PC-9 (cell line): ENCODE measurements at places on chromosomes 1 and 21. TPM values are rescaled to one million over a fixed set of nuclear protein-coding genes. Genes with fewer than 3 reads are reported as not detected.

GRCh38 chr21:41442481-41443186 is 16.6 kb downstream of the MX1 start:
- H3K27me3 ChIP-seq, result no peaks in the 10 kb centered on the region
- no peak overlapping the region for H3K27ac ChIP-seq
- no peaks in the 10 kb centered on the region for H3K36me3 ChIP-seq
- no peak for DNase-seq
- no peak overlapping the region for H3K4me3 ChIP-seq

DNA sequence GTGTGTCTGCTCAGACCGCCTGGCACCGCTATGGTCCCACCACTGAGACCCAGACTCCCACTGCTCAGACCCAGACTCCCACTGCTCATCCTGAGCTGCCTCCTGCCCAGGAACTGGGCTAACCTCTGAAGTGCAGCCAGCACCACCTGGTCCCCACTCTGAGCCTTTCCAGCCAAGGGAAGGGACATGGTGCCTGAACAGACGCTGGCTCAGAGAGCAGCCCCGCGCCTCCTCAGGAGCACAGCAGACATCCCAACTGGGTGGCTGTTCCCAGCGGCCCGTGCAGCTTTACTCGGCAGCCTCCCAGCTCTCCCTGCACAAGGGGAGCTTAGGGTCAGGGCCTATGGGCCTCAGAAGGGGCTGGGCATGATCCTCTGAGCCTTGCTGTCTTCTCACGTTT is 27.8 kb upstream of the CNTN2 start:
- H3K36me3 ChIP-seq, result no peaks in the 10 kb centered on the region
- no peak overlapping the region for H3K4me3 ChIP-seq
- no peaks in the 10 kb centered on the region for H3K4me1 ChIP-seq
- no peak overlapping the region for H3K27ac ChIP-seq
- peaks cover 99% of the 10 kb centered on the region for H3K27me3 ChIP-seq
- no peak for DNase-seq

- no peak overlapping the region for H3K4me3 ChIP-seq
- no peak for DNase-seq
- peaks cover 56% of the 10 kb centered on the region for H3K27me3 ChIP-seq
- no peaks in the 10 kb centered on the region for H3K36me3 ChIP-seq
- no peak overlapping the region for H3K27ac ChIP-seq
Measured at GRCh38 chr1:230424391-230425251, 1.5 kb downstream of the PGBD5 start.

- H3K36me3 ChIP-seq, result no peaks in the 10 kb centered on the region
- no peak overlapping the region for H3K27ac ChIP-seq
- no peak for DNase-seq
- H3K4me3 ChIP-seq, result no peak overlapping the region
- no peaks in the 10 kb centered on the region for H3K27me3 ChIP-seq
Measured at GRCh38 chr1:29574871-29575270, 338.5 kb downstream of the PTPRU start.

Gene NT5C1A
- total RNA-seq, result not detected in 2 replicates
